ENCODE measurements at places on chromosomes 3 and 15.

GRCh38 chr15:76342058-76342381 is 5.4 kb downstream of the ISL2 start:
- no peak for DNase-seq

DNA sequence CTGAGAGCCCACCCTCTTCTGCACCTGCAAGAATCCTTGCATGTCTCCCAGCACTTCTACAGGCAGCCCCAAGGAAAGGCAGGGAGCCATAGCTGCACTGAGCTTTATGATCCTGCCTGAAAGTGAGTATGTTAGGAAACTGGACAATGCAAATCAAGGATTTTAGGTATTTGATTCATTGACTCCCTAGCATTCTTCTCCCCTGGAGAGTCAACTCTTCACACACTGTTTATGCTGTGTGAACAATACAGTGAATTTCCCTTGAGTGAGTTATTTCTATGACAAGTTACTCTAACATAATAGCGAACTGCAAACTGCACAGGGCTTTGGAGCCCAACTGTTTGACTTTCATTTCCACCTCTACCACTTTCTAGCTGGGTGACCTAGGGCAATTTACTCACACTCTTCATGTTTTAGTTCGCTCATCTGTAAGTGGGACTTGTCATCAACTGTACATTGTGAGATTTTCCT is 96.0 kb upstream of the PHLDB2 start:
- DNase-seq = no peak

GRCh38 chr3:191376516-191377141 is 46.3 kb upstream of the UTS2B start:
- DNase-seq = no peak

DNA sequence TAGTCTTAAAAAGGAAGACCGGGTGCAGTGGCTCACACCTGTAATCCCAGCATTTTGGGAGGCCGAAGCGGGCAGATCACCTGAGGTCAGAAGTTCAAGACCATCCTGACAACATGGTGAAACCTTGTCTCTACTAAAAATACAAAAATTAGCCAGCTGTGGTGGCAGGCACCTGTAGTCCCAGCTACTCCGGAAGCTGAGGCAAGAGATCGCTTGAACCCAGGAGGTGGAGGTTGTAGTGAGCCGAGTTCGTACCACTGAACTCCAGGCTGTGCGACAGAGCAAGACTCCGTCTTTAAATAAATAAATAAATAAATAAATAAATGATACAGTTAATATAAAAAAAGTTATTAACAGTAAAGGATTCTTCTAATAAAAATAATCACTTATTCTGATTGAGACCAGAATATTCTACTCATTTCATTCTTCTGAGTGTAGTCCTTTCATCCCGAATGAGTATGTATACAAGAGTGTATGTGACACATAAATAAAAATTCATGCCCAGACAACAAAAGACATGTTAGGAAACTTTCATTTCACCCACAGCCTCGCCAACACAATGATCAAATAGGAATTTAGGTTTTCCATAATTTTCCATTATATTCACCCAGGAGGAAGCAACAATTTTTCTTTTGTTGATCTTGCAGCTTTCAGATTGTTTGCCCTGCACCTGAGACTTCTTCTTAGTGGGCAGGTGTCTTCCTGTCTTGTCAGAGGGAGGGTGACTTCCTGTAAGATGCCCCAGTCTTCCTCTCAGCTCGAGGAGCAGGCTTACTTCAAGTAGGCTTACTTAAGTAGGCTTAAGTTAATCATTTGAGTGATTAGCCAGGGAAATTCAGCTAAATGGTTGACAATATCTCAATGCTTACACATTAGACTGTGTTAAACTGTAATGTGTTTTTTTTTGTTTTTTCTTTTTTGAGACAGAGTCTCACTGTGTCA is 7.8 kb upstream of the NUP210 start:
- no peak for DNase-seq

GRCh38 chr3:152731511-152731910 is 103.4 kb upstream of the P2RY1 start:
- DNase-seq = no peak

All from CD8-positive, alpha-beta T cell (primary cell).